NB4 (cell line): ENCODE measurements at places on chromosomes 5 and 9.

DNA sequence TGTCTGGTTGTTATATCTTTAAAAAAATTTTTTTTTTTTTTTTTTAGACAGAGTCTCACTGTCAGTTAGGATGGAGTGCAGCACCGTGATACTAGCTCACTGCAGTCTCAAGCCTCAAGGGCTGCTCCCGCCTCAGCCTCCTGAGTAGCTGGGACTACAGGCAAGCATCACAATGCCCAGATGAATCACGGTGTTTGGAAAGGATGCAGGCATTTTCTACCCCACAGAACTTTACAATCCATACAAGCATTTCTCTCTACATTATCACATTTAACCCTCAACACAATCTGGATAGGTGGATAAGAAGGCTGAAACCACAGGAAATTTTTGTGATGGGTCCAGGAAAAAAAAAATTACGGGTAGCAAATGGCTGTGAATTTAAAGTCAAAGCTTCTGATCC lies 5.8 kb upstream of the PCA3 start:
- DNase-seq: no peak

- DNase-seq: peak; percentile 78
Observed at GRCh38 chr5:132883261-132883834, 9.9 kb downstream of the LEAP2 start.

GRCh38 chr5:102561894-102562760 lies 63.3 kb upstream of the SLCO6A1 start:
- DNase-seq: peak; percentile 41

DNA sequence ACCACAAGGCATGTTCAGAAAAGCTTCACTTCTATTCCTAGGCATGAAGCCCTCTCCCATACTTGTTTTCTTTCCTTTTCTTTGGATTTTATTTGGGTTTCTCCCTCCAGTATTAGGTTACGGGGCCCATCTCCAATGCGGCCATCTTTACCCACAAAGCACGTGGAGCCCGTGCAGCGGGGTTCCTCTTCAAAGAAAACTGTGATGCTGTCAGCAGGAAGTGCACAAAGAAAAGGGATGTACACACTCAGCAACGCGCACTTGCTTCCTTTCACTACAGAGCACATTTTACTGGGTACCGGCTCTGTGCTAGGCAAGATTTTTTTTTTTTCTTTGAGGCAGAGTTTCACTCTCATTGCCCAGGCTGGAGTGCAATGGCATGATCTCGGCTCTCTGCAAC lies 106.6 kb downstream of the COL23A1 start:
- DNase-seq: peak; percentile 93

- no peak for DNase-seq
Observed at GRCh38 chr9:87686520-87687090, 39.3 kb upstream of the CTSL start.

GRCh38 chr5:111411301-111411700 lies 101.0 kb downstream of the STARD4 start:
- no peak for DNase-seq

- DNase-seq: no peak
Observed at GRCh38 chr5:171627936-171628632, 157.5 kb upstream of the SMIM23 start.

DNA sequence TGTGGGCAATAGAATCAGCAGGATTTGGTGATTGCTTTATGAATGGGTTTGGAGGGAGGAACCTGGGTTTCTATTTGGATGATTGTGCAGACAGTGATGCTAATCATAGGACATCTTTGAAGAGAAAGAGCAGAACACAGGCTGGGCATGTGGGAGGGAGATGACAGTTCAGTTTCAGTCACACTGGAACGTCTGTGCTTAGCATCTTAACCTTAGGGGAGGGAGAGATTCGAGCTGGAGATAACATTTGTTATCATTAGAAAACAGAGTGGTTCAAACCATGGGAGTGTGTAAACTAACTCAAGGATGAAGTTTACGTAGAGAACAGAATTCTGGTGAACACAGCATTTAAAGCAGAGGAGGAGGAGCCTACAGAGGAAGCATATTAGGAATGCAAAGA lies 138.6 kb upstream of the PPP2R2B start:
- no peak for DNase-seq

DNA sequence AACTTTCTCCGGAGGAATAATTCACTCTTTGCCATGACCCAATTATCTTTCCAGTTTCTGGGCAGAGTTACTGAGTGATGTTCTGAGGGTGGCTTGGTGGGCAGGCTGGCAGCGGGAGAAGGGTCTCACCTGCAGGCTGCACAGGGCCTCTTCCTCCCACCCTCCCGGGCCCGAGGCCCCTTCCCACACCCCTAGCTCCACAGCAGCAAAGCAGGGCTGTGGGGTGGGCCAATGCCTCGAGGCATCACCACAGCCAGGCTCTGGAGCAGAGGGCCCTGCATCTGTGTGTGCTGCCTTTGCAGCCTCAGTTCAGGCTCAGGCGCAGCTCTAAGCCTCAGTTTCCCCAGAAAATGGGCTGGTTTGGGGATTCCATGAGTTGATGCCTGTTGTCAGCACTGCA lies 120.2 kb upstream of the FOXD4L5 start:
- DNase-seq: no peak

- no peak for DNase-seq
Observed at GRCh38 chr5:139457241-139457640, 5.3 kb downstream of the ECSCR start.

- DNase-seq: no peak
Observed at GRCh38 chr5:145228564-145228963, 606.6 kb downstream of the PRELID2 start.

DNA sequence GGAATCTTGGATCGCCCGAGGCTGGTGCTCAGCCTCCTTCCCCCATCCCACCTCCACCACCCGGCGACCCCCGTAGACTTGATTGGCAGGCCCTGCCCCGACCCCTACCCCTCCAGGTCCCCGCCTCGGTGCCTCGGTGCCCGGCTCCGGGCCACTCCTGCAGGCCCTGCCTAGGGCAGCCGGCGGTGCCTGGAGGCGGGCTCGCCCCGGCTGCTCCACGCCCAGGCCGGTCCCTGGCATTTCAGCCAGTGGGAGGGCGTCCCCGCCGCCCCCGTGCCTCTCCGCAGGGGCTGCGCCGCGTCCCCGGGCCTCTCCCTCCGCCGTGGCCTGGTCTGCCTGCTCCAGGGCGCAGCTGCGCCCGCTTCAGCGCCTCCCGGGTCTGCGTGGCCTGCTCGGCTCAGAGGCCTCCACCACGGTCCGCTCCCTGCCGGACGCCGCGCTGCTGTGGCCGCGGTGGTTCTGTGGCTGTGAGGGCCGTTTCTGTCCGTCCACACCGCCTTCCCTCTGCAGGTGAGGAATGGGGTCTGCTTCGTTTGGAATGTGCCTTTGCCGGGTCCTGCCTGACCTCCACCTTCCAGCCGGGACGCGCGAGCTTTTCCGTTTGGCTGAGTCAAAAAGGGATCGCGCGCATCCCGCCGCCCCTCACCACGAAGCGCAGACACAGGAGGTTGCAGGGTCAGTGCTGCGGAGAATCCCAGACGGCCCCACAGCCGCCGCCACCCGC lies 48.3 kb upstream of the IRX4 start:
- DNase-seq: no peak

GRCh38 chr5:174423558-174423957 lies 300.8 kb upstream of the MSX2 start:
- no peak for DNase-seq
